ENCODE measurements at places on chromosomes 2 and 18.
A peak's percentile ranks its signal among the peaks of the same experiment; 100 is the strongest.

DNA sequence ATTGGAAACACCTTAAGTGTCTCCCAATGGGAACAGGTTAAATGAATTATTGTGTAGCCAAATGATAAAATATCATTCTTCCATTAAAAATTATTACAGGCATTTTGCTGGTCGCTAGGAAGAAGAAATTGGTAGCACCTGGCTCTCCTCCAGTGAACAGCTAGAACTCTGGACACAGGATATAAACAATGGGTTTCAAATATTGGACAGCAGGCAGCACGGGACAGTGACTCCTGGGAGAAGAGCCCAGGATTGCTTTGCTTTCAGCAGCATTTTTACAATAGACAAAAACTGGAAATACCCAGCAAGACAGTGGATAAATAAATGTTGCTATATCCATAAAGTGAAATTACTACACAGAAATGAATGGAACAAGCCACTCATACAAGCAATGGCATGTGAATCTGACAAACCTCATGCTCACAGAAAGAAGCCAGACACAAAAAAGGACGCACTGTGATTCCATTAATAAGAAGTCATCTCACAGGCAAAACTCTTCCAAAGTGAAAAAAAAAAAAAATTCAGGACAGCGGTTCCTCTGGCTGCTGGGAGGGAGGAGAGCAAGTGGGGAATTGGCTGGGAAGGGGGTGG lies 50.5 kb downstream of the LAMA1 start:
- no peak for DNase-seq

- no peak for DNase-seq
Observed at GRCh38 chr2:219302412-219302968, 6.7 kb downstream of the PTPRN start.

DNA sequence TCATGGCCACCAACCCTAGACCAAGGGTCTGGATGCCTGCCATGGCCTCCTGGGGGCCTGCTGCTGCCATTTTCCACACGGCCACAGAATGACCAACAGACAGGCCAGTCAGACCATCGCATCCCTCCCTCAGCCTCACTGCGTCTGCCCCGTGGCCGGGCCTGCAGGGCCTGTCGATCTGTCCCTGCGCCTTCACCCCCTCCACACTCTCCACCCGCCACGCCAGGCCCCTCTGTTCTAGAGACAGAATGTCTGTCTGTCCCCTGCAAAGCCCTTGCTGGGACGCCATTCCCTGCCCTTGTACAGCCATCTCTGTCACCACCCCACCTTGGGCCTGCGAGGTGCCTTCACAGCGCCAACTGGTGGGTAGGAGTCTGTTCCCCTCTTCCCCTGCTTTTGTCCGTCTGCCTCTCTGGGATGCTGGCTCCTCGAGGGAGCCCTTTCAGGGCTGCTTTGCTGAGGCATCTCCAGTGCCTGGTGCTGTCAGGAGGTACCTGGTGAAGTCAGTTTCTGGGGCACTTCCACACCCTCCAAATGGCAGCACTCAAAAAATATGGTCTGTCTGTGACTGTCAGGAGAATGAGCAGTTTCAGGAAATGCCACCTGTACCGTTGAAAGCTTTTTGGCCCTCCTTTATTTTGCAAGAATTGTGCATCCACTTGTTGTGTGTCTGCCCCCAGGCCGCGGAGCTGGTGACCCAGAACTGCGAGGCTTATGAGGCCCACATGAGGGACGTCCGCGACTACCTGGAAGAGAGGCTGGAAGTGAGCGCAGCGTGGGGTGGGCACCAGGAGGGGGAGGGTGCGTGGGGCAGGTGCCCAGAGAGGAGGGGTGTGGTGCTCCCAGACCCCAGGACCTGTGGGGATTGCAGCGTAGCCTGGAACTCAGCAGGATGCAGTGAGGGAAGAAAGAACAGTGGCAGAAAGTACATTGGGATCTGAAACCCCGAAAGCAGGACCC lies 6.7 kb upstream of the ESPNL start:
- no peak for DNase-seq

DNA sequence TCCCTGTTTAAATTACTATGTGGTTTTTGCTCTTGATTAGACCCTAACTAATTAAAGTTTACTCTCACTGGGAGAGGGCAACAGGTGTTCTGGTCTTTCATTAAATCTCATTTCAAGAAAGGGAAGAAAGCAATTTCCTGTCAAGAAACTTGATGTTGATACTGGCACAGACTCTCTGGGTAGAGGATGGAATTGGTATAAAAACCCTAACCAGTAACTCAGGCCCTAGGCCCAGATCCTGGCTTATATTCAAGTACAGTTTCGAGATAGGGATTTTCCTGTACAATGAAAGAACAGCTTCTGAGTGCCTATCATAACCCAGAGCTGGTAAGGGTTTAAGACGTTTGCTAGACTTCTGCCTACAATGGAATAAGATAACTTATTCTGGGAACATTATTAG lies 61.6 kb upstream of the ACYP2 start:
- no peak for DNase-seq

GRCh38 chr2:176066645-176067588 lies 16.8 kb downstream of the EVX2 start:
- no peak for DNase-seq

DNA sequence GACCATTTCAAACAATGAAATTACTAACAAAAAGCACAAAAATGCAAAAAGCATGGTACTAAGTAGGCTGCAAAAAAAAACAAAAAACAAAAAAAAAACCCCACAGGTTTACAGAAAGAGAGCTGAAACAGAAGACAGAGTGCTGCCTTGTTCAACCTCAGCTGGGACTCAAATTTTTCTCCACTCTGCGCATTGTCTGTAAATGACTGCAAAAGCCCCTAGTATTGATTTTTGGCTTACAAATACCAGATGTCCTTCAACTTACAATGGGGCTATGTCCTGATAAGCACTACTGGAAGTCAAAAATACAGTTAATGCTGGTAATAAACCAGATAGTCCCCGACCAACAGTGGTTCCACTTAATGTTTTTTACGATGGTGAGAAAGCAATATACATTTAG lies 42.2 kb downstream of the UBE2E3 start:
- DNase-seq = no peak

DNA sequence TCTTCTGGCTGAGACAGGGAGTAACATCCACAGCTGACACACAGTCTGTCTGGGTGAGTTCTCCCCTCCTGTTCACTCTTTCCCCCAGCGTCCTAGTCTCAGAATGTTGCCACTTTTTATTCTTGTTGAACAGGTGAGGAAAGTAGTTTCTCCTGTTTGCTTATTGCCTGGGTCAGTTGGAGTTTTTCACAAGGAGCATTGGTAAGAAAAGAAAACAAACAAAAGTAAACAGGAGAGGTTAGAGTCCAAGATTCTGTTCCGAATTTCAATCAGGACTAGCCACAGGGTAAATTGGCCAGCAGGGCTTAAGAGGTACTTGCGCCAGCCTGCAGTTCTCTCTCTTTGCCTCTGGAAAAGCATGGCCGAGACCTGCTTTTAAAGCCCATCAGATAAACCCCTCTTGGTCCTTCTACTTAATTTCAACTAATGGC lies 255.0 kb upstream of the EPAS1 start:
- no peak for DNase-seq

GRCh38 chr2:176653479-176654443 lies 384.5 kb downstream of the MTX2 start:
- DNase-seq = peak; percentile 81
